ENCODE measurements at places on chromosomes 2 and 18.

DNA sequence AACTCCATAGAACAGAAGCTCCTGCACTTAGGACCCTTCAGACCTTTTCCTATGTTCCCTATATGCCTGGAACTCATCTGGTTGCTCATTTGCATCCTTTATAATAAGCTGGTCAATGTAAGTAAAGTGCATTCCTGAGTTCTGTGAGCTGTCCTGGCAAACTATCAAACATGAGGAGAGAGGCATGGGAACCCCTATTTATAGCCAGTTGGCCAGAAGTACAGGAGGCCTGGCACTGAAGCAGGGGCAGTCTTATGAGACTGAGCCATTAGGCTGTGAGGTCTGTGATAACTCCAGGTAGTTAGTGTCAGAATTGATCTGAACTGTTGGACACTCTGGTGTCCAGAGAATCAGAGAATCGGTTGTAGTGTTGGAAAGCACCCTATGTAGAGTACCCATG, 88.4 kb downstream of the EHD3 start:
- no peak for DNase-seq

- no peak for DNase-seq
Observed at GRCh38 chr2:150626934-150627411, 139.5 kb upstream of the RND3 start.

GRCh38 chr18:45464619-45465018, 150.7 kb upstream of the SLC14A2 start:
- no peak for DNase-seq

DNA sequence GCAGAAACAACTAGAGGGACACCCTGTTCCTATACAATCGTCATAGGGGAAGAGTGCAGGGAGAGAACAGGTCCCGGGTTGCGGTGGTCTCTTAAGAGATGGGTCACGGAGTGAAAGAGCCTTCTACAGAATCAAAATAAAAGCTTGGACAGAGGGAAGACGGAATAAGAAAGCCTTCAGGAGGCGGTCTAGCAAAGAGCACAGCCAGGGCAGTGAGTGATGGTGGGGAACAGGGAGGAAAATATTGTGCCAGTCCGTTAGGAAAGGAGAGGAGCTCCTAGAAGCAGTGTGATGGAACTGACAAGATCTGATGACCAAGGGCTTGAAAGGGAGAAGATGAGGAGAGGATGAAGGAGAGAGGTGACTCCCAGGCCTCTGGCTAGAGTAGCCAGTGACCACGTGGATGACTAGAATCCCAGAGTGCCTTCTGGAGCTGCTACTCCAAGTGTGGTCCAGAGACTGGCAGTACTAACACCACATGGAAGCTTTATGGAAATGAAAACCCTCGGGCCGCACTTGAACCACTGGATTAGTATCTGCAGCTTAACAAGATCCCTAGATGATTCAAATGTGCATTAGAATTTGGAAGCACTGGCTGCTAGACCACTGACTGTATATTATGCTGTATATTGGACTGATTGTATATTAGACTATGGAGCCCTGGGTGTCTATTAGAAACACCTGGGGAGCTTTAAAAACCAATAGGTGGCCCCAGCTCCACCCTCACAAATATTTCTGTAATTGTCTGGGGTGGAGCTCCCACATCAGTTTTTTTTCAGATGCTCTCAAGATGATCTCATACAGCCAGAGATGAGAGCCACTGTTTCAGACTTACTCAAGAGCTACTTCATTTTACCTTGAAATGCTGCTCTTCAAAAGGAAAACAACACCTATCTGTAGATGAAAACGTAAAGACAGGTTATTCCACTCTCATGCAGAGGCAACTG, 1.1 kb upstream of the EVA1A start:
- DNase-seq, result no peak

DNA sequence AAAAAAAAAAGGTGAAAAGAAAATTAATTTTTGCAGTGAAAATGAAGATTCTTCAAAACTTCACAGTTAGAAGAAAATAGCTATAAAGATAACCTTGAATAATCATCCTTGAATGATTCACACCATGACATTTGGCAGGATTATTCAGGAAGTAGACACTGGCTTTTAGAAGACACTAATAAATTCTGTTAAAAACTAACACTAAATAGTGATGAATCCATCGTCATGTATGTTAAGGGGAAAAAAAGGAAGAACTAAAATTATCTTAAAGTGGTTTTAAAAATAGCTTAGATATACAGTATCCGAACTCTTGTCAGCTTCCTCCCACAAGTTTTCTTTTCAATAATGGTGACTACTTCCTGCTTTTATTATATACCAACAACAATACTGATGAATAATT, 10.2 kb downstream of the USP37 start:
- no peak for DNase-seq

- DNase-seq, result no peak
Observed at GRCh38 chr2:240906141-240906910, at the start of gene CROCC2. CROCC2 (plus strand) TSS chr2:240906336; CDS start chr2:240906514, 178 bp downstream.

- DNase-seq, result no peak
Observed at GRCh38 chr2:219733746-219734145, 106.3 kb downstream of the SLC4A3 start.

DNA sequence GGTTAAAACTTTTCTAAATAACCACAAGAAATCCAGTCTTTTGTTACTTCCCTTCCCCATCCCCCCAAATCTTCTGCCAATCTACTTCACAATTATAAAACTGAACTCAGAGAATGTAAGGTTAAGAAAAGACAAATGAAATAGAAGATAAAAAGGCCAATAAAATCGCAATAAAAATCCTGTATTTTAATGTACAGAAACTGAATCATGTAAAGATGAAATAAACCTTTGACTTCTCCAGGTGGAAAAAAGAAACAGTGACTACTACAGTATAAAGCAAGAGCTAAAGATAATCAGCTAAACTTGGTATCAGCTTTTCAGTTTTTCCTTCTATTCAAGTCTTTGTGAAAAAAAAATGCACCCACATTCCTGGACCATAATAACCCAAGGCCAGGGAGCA, 1.7 kb downstream of the SYT4 start:
- DNase-seq, result no peak
